NCI-H146 (cell line): ENCODE measurements at places on chromosomes 12 and 14.

DNA sequence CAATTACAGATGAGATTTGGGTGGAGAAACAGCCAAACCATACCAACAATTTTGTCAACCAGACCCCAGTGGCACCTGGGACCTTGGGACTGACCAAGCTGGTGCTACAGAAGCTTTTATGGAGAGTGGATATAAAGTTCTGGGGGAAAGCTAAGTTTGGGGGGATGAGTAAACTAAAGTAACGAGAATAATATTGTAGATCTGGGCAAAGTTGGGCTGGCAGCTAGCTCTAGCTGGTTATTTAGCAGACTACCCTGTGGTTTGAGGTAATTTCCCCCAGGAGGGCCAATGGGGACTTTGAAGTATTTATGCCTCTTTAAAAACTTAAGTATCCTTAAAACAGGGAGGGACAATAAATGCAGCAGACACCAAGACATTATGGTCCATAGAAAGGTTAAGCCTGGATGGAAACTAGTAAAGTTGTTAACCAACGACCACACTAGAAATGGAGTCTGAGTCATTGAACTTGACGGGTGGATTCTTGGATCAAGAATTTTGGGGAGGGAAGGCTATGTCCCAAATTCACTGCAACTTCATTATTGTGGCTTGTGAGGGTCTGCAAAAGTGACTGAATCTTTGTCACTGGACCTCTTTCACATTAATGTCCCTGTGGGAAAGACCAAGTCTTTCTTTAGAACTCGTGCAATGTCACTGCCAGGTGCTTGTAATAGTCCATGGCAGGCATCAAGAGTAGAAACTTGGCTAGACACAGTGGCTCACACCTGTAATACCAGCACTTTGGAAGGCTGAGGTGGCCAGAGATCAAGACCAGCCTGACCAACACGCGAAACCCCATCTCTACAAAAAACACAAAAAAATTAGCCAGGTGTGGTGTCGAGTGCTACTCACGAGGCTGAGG, 48.5 kb upstream of the OR5AU1 start:
- no peak for DNase-seq

DNA sequence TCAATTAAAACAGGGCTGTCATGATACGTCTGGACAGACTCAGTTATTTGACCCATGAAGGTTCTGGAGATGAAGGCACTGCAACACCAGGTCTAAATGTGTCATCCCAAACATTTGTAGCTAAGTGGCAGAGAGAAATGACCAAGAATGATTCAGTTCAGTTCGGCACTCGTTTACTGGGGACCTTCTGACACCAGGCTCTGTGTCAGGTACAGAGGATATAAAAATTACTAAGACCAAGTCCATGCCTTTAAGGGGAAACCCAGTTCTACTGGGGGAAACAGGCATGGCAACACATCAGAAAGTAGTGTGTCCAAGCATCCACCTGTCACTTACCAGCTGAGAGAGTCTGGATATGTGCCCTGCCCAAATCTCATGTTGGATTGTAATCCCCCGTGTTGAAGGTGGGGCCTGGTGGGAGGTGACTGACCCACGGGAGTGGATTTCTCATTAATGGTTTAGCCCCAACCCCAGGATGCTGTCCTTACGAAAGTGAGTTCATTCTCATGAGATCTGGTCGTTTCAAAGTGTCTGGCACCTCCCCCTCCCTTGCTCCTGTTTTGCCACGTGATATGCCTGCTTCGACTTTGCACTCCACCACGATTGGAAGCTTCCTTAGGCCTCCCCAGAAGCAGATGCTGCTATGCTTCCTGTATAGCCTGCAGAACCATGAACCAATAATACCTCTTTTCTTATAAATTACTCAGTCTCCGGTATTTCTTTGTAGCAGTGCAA, 41.9 kb upstream of the BCL2L14 start:
- DNase-seq, result no peak

GRCh38 chr14:92747701-92748258, 647 bp downstream of the LGMN start:
- DNase-seq, result no peak

GRCh38 chr14:99839696-99840095, 46.5 kb downstream of the EML1 start:
- DNase-seq, result no peak

DNA sequence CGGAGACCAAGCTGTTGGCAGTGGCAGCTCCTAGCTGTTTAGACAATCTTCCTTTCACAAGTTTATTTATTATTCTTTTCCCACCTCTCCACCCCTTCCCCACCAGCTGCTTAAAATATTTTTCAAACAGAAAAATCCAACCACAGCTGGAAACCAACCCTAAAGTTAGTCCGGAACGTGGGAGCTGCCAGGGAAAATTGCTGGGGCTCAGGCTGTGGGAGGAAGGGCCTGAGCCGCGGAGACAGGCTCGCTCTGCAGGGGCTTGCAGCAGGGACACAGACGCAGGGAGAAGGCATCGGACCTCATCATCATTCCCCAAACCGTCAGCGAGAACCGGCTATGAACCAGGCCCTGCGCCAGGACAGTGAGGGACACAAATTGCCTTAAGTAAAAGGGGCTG, 16.1 kb upstream of the TMEM106C start:
- DNase-seq, result no peak

GRCh38 chr14:76073717-76074116, 78.0 kb upstream of the GPATCH2L start:
- DNase-seq, result no peak

- no peak for DNase-seq
Measured at GRCh38 chr14:73724696-73725095, 10.5 kb upstream of the PNMA1 start.

GRCh38 chr14:58635091-58635830, 2.5 kb upstream of the DACT1 start:
- peak; percentile 1 for DNase-seq
